ENCODE measurements at places on chromosomes 16 and 17.
A peak's percentile ranks its signal among the peaks of the same experiment; 100 is the strongest.

- no peak for DNase-seq
Observed at GRCh38 chr16:19437280-19437679, 19.6 kb downstream of the TMC5 start.

DNA sequence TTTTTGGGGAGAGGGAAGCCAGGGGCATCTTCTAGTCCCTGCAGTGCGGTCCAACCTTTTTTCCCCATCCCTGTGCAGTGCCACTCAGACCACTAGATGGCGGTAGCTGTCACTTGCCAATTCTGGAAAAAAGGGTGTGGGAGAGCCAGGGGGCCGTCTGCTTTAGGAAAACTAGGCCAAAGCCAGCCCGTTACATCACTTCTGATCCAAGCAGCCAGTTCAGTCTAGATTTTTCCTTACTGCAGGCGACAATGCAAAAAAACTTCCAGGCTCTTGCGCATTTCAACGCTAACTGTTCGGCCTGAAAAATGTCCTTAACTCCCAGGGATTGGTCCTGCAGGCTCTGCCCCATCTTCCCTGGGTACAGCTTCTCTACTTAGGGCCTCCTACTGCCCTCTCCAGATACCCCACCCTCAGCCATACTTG lies 69.2 kb upstream of the CES5A start:
- peak; percentile 56 for DNase-seq

GRCh38 chr16:66364117-66364958 lies 2.2 kb upstream of the CDH5 start:
- DNase-seq, result no peak

DNA sequence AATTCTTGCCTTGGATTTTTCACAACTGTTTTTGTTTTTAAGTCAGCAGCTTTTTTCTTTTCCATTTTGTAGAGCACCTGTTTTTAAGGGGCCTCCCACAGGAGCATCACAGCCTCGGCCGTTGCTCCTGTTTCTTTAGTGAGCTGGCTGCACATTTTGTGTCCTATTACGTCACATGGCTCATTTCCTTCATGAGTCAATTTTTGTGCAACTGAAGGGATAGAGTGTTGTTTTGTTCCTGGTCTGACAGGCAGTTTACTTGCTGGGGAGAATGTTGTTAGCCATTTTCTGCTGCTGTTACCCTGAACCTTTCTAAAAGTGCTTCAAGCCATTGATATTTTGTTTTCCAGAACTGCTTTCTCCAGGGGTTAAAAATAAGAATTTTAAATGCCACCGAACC lies 45.0 kb upstream of the CRISPLD2 start:
- no peak for DNase-seq

- no peak for DNase-seq
Observed at GRCh38 chr17:36983618-36984017, 34.9 kb downstream of the AATF start.

- DNase-seq, result no peak
Observed at GRCh38 chr17:48336986-48337385, 93.0 kb downstream of the SKAP1 start.

DNA sequence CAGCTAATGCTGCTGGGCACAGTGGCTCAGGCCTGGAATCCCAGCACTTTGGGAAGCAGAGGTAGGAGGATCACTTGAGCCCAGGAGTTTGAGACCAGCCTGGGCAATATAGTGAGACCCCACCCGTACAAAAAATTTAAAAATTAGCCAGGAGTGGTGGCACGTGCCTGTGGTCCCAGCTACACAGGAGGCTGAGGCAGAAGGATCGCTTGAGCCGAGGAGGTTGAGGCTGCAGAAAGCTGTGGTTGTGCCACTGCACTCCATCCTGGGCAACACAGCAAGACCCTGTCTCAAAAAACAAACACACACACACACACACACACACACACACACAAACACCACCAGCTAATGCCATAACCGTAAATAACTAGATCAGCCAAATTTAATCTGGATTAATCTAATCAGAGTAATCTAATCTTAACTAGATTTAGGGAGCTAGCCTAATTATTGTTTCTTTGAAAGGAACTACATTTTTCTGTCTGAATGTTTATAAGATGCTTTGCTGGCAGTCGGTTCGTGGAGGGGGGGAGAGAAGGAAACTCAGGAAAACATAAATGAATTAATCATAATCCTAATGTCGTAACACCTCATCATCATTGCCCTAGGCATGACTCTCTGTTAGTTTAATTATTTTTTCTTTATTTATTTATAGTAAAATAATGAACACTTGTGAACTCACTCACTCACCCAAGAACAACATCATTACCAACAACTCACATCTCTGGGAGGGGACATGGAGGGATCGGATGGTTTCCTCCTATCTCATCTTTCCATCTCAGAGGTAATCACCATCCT lies 12.5 kb upstream of the RBBP6 start:
- DNase-seq, result no peak

DNA sequence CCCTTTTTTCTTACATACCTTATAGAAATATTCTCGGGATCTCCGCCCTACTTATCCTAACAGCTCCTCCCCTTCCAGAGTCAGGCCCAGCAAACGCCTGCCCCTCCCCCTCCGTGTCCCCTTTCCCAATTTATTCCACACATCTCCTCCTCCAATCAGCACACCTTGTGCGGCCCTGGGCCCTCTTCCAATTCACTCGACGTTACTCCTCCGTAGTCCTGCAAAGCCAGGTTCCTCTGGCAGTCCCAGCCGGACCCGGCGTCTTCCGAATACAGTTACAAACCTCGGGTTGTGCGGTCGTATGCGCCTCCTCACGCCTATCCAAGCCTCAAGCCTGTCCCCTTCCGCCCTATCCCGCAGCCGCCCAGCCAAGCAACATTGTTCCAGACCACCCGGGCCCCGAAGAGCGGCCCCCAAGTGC lies 677 bp downstream of the CBX1 start:
- DNase-seq, result no peak

DNA sequence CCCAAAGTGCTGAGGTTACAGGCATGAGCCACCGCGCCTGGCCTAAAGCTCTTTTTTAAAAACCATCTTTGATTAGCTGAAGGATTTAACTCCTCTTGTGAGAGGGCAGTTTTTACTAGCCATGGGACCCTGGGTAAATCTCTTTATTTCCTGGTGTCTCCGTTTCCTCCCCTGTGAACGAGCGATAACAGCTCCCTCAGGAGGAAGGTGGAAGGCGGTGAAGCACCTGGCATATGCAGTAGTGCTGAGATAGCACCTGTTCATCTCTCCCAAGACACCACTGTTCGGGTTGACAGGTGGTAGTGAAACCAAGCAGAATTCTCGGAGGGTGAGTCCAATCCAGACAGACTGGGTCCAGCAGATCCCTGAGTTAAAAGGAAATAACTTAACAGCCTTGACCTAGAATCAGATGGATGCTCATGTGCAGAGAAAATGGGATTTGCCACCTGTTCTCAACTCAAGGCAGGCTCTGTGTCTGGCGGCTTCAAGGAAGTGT lies 86.2 kb downstream of the CRISPLD2 start:
- DNase-seq, result no peak

DNA sequence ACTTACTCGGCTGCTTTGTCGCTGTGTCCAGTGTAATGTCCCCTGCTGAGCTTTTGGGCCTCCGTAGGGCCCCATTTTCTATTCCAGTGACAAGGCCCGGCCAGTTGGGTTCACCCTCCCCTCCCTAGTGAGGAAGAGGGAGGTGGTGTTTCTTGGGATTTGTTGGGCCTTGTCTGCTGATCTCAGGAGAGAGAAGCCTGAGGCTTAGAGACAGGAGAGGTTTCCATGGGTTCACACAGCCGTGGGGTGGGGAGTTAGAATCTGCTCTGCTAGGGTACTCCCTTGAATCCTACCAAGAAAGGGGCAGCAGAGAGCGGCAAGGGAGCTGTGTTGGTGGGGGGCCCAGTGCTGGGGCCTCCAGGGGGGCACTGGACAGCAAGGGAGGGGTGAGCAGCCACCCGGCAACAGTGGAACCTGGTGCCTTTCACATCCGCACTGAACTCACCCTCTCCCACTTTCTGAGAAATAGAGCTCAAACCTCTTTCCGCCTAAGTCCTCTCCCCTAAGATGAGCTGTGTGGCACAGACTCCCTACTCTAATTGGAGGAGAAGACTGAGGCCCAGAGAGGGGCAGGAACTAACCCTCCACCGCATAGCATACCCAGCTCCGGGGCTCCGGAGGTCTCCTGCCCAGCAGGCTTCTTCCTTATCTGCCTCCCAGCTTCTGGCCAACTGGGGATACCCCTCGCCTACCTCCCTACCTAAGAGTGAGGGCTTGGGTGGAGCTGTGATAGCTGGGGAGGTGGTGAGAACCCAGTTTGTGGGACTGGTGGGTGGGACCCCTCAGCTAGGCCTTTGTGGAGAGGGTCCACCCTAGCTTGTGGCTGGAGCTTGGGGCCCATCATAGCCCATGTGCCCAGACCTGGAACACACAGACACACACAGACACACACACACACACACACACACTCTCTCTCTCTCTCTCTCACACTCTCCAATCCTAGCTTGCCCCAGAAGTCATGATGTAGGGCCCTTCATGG lies 6.8 kb downstream of the TBKBP1 start:
- no peak for DNase-seq

GRCh38 chr17:28008513-28008912 lies 34.0 kb upstream of the NLK start:
- DNase-seq, result peak; percentile 12

DNA sequence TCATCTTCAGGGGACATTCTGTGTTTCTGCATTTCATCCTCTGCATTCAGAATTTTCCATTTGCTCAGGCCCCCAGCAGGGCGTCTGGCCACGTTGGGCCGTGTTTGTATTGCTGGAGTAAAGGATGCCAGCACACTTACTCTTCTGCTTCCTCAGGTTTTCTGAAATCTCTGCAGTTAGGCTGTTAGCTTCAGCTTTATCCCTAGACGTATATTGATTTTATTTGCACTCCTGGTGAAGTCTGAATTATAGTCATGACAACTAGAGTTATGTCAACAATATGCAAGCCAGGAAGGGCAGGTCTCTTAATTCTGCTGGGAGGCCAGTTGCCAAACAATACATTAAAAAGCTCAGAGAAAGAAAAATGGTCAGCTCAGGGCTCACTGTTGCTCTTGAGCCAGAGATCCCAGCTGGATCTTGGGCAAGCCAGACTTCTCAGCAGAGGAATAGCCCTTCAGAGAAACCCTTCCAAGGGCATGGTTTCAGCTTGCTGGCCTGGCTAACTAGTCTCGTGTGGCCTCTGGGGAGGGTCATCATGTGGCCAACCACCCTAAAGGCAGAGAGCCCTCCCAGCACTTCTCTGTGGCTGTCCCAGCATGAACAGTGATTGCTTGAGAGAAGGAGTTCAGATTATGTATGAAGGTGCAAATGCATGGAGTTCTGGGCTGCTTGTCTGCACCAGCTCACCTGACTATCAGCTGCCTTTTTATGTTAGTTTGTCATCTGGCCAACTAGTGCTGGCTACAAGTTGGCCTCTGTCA lies 110.2 kb upstream of the CACNG5 start:
- no peak for DNase-seq

- no peak for DNase-seq
Observed at GRCh38 chr16:65786916-65787315, 579.6 kb upstream of the CDH5 start.

DNA sequence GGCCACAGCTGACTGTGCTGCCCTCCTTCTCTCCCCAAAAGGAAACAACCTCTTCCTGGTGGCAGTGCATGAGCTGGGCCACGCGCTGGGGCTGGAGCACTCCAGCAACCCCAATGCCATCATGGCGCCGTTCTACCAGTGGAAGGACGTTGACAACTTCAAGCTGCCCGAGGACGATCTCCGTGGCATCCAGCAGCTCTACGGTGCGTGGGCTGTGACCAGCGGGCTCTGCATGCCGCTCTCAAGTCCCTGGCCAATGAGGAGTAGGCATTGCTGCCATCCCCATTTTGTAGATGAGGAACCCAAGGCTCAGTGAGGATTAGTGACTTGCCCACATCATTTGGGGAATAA lies 14.9 kb downstream of the MMP15 start:
- no peak for DNase-seq

- DNase-seq, result no peak
Observed at GRCh38 chr16:4344983-4345835, 5.9 kb downstream of the PAM16 start.

- DNase-seq, result no peak
Observed at GRCh38 chr16:13816701-13817100, 103.3 kb upstream of the ERCC4 start.

DNA sequence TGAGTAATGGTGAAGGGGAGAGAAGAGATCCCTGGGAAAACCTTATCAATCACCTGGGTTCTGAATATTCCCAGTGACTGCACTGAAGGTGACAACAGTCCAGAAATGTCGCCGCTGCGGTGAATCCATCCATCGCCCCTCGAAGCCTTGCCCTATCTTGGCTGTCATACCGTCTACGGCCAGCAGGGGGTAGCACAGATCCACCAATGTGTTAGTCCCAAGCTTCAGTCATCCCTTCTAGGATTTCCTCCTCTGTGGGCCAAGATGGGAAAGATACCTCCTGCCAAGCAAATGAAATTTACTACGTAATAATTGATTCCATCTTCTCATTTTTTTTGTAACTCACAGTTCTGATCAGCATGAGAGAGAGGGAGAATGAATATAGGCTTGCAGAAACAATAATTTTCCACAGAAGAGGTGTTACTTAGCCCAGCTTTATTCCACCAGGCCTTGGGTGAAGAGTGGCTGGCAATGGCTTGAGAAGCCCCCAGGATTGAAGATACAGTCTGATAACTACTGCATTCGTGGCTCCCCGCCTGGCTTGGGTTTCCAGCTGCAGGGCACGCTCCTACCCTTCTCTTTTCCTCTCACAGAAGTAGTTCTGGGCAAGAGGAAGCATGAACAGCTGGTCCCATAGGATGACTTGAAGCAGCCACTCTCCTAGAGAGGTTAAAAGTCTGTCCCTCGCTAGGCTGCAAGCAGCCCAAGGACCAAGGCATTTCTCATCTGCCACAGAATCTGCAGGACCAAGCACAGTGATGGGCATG lies 2.6 kb upstream of the FMNL1 start:
- peak; percentile 93 for DNase-seq

GRCh38 chr17:15957206-15957605 lies 12.3 kb downstream of the ADORA2B start:
- DNase-seq, result peak; percentile 61

DNA sequence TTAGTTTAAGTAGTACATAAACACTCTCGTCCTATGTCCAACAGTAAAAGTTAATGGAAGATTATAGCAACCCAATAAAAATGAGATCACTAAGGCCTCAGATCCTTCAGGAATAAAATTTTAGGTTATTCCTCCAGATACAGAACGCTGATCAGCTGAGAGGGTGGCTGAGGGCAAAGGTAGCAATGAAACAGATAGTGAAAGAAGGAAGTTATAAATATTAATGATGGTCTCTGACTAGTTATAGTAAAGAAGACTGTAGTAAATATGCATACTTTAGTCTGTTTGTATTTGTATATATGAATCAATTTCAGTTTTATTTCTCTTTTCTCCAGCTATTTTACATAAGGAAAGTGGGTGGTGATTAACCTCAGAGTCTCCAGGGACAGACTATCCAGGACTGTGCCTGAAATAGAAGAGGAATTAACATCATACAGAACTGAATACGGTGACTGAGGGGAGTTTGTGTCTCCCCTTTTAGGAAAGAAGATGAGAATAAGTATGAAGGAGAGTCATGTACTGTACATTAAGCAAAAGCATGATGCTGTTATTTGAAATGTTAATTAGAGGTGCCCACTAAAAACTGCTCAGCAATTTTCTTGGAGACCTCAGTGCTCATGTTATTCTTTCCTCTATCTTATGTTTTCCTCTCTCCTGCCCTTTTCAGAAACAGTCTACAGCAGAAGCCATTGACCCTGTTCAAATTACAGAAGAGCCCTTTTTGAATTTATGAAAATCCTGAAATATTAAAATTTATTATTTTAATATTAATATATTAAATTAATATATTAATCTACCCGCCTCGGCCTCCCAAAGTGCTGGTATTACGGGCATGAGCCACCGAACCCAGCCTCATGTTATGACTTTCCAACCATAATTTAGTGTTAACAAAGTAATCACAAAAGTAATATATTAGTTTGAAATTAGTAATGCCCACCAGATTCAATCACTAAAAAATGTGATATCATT lies 36.5 kb upstream of the DHRS7B start:
- DNase-seq, result no peak
